ENCODE measurements at places on chromosomes 1 and 21.

DNA sequence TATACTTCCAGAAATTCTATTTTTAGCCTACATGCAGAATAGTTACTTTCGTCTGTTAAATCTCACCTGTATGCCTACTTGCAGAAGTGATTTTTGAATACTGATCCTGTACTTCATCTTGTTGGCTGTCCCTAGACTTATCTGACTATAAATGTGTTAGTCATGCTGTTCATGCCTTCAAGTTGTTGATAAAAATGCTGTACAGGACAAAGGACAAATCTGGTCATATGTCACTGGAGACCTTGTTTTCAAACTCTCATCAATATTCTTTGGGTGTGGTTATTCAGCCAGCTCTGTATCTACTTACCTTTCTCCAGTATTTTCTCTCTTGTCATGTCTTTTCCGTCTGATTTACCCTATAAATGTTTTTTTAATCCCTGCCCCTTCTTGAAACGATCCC, 132.9 kb downstream of the RNF220 start:
- no peak overlapping the region for H3K27ac ChIP-seq
- peaks cover 31% of the 10 kb centered on the region for H3K4me1 ChIP-seq
- H3K27me3 ChIP-seq, result no peaks in the 10 kb centered on the region
- H3K4me3 ChIP-seq, result no peak overlapping the region
- DNase-seq, result no peak
- peaks cover 29% of the 10 kb centered on the region for H3K36me3 ChIP-seq

DNA sequence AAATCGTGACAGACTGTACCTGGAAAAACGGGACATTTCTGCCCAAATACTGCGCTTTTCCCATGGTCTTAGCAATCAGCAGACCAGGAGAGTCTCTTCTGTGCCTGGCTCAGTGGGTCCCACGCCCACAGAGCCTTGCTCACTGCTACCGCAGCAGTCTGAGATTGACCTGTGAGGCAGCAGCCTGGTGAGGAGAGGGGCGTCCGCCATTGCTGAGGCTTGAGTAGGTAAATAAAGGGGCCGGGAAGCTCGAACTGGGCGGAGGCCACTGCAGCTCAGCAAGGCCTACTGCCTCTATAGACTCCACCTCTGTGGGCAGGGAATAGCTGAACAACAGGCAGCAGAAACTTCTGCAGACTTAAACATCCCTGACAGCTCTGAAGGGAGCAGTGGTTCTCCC, 203.1 kb downstream of the DENND1B start:
- no peak overlapping the region for H3K27ac ChIP-seq
- no peak for DNase-seq
- no peaks in the 10 kb centered on the region for H3K27me3 ChIP-seq
- no peak overlapping the region for H3K4me3 ChIP-seq

GRCh38 chr1:64594446-64594845, 124.5 kb downstream of the CACHD1 start:
- H3K4me1 ChIP-seq, result peaks cover 11% of the 10 kb centered on the region
- peaks cover 14% of the 10 kb centered on the region for H3K36me3 ChIP-seq
- no peaks in the 10 kb centered on the region for H3K27me3 ChIP-seq

DNA sequence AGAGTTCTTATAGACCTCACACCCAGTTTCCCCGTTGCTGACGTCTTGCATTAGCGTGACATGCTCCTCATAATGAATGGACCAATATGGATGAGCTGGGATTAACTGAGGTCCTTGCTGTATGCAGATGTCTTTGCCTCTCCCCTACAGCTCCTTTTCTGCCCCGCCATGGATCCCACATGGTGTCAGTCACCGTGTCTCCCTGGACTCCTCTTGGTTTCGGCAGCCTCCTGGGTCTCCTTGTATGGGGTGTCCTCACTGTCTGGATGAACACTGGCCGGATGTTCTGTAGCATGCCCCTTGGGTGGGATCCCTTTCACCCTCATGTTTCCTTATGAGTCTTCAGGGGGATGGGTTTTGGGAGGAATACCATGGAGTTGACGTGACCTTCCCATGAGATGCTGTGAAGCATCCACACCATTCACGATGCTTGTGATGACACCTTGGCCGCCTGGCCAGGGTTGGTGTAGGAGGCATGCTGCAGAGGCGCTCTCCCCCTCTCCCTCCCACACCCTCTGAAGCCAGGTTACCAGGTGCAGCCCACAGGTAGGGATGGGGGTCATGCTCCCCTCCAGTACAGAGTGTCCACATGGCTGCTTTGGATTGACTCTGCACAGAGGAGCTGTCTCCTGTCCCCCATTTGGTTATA, 4.4 kb downstream of the GJC2 start:
- H3K4me3 ChIP-seq, result peak overlapping the region; percentile 10
- no peaks in the 10 kb centered on the region for H3K36me3 ChIP-seq
- DNase-seq, result no peak
- no peaks in the 10 kb centered on the region for H3K27me3 ChIP-seq
- peaks cover 14% of the 10 kb centered on the region for H3K4me1 ChIP-seq
- no peak overlapping the region for H3K27ac ChIP-seq

Measured in neuronal stem cell (in vitro differentiated cells).